ENCODE measurements at places on chromosomes 5 and 9.

- DNase-seq, result no peak
Measured at GRCh38 chr5:11619339-11620024, 284.8 kb downstream of the CTNND2 start.

DNA sequence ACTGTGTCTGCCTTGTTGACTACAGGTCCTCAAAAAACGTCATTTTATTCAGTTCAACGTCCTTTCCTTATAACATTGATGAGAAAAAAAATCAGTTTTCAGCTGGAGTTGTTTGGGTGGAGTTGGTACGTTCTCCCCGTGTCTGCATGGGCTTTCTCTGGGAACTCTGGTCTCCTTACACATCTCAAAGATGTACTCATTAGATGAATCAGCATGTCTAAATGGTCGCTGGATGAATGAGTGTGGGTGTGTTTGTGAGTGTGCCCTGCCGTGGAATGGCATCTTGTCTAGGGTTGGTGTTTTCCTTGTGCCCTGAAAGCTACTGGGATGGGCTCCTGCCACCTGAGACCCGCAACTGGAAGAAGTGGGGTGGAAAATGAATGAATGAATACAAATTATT is 30.1 kb downstream of the EGR1 start:
- no peak for DNase-seq

- no peak for DNase-seq
Measured at GRCh38 chr5:91240175-91240574, 142.9 kb downstream of the ARRDC3 start.

GRCh38 chr5:127586811-127587210 is 62.1 kb upstream of the CTXN3 start:
- DNase-seq, result no peak

GRCh38 chr5:89301321-89302025 is 418.5 kb upstream of the MEF2C start:
- no peak for DNase-seq

- DNase-seq, result no peak
Measured at GRCh38 chr5:157356576-157356975, 90.7 kb downstream of the CYFIP2 start.

- no peak for DNase-seq
Measured at GRCh38 chr5:41892031-41892430, 12.1 kb upstream of the RIMOC1 start.

Measured in left lobe of liver (tissue), 2 donors.